ENCODE measurements at places on chromosomes 1 and 21.

- DNase-seq: no peak
These were observed 307.4 kb downstream of the NPHP4 start for GRCh38 chr1:5684791-5685190.

- DNase-seq: no peak
These were observed 120.9 kb downstream of the PPIAL4G start for GRCh38 chr1:148362216-148362611.

- DNase-seq: no peak
These were observed 35.1 kb downstream of the FGGY start for GRCh38 chr1:59331686-59332620.

DNA sequence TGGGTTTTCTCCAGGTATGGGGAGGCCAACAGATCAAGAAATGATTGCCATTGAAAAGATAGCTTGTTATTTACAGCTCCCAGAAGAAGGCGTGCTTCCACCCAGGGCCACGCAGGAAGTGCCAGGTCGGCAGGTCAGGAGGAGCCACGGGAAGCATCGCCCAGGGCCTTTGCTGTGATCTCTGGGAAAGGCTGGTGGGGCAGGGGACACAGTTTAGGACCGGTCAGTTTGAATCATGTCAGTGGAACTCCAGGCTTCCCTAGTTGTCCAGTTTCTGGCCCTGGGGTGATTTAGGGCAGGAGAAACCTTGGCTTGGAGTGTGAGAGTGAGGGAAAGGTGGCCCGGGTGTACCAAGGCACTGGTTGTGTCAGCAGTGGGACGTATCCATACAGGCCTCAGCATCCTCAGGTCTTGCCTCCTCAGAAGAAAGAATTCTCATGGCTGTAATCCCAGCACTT, 11.4 kb downstream of the PLA2G5 start:
- DNase-seq: no peak

DNA sequence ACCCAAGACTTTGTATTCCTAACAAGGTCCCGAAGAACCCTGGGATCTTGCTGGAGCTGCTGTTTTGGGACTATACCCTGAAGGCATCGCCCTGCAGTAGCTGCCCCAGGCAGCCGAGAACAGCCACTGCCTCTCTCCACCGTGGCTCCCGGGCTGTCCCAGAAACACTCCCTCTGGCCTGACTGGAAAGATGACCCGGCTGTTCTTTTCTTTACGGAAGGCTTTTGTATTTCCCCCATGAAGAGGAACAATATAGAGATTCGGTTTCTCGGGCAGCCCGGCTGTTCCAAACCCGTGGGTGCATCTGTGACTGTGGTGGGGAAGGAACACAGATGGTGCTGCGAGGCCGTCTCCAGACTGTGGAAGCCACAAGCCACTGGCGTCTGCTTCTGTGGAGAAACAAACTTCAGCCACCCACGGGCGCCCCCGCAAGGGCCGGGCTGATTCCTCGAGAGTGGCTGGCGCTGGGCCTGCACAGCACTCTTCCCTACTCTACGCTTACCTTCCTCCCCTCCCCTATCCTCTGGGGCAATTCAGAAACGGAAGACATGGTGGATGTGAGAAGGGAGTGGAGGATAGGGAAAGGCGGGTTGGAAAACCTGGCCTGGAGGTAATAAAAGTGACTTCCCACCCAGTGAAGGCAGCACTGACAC, 33.7 kb upstream of the VASH2 start:
- no peak for DNase-seq

DNA sequence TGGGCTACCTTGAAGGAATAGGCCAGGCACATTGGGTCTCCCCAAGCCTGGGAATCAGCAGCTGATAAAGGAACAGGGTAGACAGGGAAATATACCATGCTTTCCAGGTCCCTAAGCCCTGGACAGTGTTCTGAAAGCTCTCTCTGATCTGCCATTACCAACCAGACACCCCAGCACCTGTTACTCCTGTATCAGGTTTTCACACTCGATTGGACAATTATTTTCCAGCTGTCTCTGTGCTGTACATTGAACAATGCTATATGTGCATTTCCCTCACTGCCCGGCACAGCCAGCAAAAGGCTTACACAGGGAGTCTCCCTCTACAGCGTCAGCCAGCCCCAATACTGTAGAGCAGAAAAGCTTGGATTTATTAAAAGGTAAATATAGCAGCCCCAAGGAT, 4.7 kb downstream of the CFAP45 start:
- no peak for DNase-seq

- DNase-seq: peak; percentile 77
These were observed 1.5 kb upstream of the BATF3 start for GRCh38 chr1:212700892-212701819.

DNA sequence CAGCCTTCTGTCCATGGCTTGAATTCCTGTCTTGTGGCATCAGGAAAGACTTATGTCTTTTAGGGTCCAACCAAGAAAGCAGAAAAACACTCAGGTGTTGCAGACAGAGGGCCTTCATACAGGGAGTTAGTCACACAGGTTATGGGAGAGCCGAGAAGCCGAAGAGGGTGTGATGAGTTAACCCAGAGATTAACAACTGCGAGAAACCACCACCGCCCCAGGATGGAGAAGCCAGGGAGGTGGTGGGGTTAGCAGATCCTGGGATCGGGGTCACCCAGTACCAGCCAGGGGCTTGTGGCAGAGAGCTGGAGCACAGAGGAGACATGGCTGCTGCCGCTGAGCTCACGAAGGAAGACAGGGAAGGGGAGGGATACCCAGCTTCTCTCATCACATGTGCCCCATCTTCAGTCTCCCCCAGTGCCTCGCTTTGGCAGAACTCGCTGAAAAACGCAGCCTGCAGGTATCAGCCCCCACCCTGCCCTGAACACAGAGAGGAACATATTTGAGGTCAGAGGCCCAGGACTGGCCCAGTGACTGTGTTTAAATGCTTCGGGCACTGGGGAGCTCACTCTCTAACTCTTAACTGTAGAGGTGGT, 58.7 kb downstream of the RUNX3 start:
- DNase-seq: no peak

DNA sequence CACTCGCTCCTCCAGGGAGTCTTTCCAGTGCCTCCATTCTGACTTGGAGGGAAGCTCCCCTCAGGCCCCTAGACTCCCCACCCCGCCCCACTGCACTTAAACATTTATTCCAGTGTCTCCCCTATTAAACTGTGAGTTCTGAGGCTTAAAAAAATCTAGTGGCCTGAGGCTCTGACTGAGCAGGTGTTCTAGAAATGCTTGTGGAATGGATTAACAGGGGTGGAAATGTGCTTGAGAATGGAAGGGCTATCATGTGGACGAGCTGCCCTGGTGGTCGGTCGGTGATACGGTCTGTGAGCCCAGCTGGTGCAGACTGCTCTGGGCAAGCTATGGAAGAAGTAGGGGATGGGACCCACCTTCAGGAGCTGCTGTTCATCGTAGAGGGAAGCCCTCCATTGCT, 130.2 kb downstream of the PEX14 start:
- DNase-seq: no peak

GRCh38 chr1:41046347-41046775, 24.8 kb upstream of the SLFNL1 start:
- no peak for DNase-seq

DNA sequence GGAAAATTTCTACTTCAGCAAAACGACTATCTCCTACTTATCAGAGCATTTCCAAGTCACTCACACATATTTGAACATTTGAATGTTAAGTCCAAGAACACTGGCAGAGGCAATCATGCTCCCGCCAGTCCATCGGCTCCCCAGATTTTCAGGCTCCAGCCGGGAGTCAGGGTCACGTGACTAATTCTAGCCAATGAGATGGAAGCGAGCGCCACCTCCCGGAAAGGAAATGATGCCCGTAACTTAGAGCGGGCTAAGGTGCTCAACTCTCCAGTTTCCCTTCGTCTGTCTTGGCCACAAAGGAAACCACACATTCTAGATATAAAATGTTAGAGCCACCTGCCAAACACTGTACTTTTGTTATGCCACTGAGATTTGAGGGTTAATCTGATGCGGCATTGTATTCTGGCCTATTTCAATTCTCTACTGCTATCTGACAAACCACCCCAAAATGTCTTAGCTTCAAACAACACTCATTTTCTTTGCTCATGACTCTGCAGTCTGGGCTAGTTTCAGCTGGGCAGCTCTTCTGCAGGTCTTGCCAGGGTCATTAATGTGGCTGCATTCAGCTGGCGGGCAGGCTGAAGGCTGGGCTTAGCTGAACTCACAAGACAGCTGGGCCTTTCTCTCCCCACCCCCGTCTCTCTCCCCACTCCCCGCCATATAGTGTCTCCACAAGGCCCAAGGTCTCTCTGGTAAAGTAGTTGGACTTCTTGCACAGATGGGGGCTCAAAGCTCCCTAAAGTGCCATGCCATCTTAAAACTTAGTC, 16.5 kb upstream of the LHX4 start:
- peak; percentile 62 for DNase-seq

- DNase-seq: no peak
These were observed 285.3 kb upstream of the C1orf105 start for GRCh38 chr1:172135076-172135672.

- DNase-seq: no peak
These were observed 96.7 kb upstream of the RGS18 start for GRCh38 chr1:192061556-192061955.

DNA sequence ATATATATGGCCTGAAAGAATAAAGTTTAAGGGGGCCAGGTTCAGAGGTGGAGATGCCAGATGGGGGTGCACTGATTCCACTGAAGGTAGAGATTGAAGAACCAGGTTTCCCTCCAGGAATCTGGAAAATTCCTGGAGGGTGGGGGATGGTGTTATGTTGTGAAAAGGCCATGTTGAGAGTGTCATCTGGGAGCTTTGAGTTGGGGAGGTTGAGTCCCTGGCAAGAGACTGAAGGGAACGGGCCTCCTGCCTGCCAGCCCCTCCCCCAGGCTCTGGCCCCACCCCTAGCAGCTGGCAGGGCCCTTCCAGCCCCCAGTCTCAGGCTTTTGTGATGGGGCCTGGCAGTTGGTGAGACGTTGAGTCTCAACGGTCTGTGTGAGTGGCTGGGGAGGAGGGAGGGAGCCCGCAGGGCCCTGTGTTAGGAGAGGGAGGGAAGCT, 4.1 kb downstream of the PTPRU start:
- no peak for DNase-seq

GRCh38 chr1:5904551-5904950, 87.7 kb downstream of the NPHP4 start:
- DNase-seq: peak; percentile 28

DNA sequence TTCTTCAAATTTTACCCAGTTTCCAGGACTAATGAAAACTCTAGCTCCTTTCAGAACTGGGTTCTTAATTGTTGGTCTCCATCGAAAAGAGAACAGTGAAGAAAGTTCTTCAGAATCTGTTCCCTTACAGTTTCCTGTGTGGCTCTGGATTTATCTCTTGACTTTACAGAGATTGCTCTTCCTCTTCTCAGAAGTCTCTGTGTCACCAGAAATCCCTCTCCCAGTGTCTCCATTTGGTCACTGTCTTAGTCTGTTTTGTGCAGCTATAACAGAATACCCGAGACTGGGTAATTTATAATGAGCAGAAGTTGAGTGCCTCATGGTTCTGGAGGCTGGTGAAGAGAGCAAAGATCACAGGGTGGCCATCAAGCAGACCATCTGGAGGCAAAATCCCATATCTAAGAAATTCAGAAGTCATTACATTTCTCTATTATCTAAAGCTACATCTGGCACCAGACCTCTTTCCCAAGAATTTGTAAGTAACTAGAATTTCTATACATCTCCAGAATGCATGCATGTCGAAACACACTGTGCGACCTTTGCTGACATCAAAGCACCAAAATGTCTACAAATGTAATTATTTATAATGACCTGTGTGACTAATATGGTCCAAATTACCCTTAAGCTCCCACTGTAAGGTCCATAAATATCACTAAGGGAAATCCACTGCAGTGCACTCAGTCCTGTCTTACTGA, 65.4 kb upstream of the KRTAP19-8 start:
- DNase-seq: no peak

- DNase-seq: no peak
These were observed 127.2 kb downstream of the KAZN start for GRCh38 chr1:14725695-14726094.

- DNase-seq: peak; percentile 72
These were observed 172.7 kb downstream of the TGFBR3 start for GRCh38 chr1:91712981-91713841.

DNA sequence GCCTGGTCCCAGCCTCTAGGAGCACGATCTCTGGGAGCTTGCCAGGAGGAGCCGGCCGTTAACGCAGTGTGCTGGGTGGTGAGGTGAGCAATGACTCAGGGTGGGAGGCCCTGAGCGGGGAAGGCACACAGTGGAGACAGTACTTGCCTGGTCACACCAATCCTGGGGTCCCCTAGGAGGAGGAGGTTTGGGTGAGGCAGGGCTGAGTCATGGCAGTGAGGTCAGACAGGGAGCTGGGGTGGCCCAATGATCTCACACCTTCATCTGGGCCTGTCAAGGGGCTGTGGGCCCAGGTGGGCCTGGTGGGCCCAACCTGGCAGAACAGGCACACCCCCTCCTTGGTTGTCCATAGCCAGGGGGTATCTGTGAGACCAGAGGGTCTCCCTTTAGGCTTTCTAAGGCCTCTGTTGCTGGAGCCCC, 8.6 kb upstream of the EDN2 start:
- DNase-seq: no peak

- no peak for DNase-seq
These were observed 25.6 kb downstream of the ZYG11B start for GRCh38 chr1:52751589-52752483.

GRCh38 chr1:220318673-220319072, 46.4 kb upstream of the RAB3GAP2 start:
- DNase-seq: no peak

DNA sequence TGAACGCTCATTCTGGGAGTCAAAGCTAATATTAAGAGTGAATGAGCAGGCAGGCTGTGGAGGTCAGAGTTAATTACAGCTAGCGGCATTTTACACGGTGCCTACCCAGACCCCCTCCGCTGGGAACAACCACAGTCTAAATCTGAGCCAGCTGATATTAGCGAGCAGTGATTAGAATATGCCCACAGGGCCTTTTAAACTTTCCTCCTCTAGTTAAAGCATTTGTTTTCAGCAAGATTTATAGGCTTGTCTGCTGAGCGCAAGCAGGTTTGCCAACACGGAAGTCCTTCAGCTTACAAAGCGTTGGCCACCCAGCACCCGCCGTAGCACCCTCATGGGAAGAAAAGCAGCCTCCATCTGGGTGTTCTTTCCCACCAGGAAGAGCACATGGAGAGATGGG, 72.1 kb downstream of the LMX1A start:
- DNase-seq: no peak

DNA sequence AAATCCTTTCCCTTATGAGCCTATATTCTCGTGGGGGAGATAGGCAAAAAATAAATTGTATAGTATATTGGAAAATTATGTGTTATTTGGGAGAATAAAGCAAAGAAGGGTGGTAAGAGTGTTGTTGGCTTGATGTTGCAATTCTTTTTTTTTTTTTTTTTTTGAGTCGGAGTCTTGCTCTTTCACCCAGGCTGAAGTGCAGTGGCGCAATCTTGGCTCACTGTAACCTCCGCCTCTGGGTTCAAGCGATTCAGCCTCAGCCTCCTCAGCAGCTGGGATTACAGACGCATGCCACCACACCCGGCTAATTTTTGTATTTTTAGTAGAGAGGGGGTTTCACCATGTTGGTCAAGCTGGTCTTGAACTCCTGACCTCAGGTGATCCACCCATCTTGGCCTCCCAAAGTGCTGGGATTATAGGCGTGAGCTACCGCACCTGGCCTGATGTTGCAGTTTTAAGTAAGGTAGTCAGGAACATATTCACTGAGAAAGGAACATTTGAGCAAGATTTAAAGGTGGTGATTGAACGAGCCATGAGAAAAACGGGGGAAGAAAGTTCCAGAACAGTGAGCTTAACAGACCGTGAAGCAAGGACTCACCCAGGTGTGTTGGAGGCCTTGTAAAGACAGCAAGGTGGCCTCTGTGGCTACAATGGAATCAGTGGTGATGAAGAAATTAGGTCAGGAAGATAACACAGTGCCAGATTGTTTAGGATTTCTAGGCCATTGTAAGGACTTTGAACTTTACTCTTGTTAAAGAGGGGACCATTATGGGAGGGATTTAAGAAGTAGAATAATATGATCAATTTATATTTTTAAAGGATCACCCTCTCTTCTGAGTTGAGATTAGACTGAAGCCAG, 45.8 kb downstream of the RPRD2 start:
- DNase-seq: no peak
